ENCODE measurements at places on chromosomes 2 and 18. TPM values are rescaled to one million over a fixed set of nuclear protein-coding genes. Genes with fewer than 3 reads are reported as not detected.
A peak's percentile ranks its signal among the peaks of the same experiment; 100 is the strongest.

Gene SCYGR8
- not detected for total RNA-seq

DNA sequence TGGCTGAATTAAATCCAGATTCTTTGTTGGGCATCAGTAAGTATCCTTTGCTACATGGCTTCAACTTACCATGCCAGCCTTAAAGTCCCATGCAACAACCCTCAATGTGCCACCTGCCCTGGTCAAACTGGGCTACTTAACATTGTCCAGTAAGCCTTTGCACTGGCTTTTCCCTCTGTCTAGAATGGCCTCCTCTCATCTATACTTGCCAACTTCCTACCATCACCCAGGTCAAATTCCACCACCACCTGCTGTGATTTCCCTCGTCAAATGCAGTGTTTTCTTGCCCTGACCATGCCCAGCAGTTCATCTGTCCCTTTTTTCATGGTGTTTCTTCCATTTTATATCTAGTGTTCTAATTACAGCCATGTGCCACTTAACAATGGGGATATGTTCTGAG lies 5.7 kb downstream of the KLHL23 start:
- no peak for DNase-seq

GRCh38 chr2:29504746-29505145 lies 389.5 kb downstream of the CLIP4 start:
- no peak for DNase-seq

- DNase-seq, result peak; percentile 52
Observed at GRCh38 chr2:109268916-109269315, 139.9 kb downstream of the SH3RF3 start.

DNA sequence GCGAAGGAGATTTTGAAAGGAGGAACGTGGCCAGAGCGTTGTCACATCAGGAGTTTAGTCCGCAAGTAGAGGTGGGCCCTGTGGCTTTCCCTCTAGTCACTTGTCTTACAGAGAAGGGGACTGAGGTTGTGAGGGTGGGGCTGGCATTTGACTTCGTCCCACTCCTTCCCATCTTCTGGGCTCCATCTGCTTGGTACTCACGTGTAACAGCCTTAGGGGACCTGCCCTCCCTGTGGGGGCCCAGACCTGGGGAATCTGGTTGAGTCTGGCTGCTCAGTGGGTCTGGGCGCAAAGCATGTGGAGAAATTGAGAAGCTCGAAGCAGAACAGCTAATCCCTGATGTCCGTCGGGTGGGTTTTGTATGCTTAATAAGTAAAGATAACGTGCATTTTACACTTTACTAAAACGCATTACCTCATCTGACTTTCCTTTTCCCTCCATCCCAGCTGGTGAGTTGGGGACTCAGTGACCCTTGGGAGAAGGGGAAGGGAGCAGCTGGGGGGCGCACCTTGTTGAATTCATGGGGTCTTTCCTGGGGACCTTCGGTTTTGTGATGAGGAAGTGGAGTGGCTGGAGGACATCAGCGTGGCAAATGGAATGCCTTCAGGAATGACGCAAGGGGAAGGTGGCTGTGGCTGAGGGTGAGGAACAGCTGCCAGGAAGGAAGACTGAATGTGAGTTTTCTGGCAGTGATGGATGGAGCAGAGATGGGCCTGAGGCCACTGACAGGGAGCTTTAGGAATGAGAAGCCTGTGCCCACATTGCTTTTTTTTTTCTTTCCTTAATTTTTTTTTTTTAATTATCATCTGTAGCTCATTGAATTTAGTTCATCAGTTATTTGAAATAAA lies 44.8 kb downstream of the ASAP2 start:
- peak; percentile 89 for DNase-seq

Gene AMER3
- not detected for total RNA-seq

Gene RFX8
- 7.6 TPM for total RNA-seq

- no peak for DNase-seq
Observed at GRCh38 chr2:179596018-179596417, 265.4 kb downstream of the ZNF385B start.
